ENCODE measurements at places on chromosomes 2 and 18.

GRCh38 chr2:20355131-20355530 lies 4.5 kb upstream of the PUM2 start:
- no peak for DNase-seq

DNA sequence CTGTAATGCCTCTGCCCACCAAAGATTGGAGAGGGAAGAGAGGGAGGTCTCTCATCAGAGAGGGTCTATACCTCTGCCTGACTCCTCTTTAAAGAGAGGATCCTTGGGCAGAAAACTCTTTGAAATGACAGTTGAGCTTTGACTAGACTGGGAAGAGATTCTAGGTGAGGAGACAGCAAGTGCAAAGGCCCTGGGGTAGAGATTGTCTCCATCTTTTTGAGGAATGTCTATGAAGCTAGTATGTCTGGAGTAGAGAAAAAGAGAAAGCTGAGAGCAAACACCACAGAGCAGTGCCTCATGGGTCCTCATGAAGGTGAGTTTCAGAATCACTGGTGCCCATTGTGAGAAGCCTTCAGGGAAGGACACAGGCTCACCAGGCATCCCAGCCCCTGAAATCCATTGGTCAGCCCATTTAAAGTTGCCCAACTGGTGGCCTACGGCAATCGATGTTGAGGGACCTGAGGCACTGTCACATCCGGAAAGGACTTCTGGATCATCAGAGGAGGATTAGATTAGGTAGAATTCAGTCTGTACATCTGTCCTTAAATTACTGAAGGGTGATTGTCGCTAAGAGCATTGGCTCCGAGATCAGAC lies 31.5 kb downstream of the LBH start:
- DNase-seq = no peak

DNA sequence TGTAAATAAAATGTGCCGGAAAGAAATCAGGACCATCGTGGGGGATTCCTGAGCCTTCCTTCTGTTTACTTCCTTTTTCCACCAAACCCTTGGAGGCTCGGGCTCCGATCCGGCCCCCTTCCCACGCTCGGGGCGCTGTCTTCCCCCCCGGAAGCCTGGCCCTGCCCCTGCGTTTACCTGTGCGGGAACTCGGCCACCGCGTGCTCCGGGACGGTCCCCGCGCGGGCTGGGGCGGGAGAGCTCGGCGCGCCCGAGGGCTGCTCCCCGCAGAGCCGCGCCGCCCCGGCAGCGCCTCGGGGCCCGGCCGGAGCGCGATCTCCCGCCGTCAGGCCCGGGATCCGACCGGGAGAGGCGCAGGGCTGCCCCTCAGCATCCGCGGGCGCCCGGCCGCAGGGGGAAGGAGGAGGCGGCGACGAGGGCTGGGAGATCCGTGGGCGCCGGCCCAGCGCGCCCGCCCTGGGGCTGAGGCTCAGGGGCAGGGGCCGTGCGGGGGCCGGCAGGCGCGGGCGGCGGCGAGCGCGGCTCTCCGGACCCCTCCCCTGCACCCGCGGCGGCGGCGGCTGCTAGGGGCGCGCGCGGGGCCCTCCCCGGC lies 435 bp downstream of the ADCY3 start:
- no peak for DNase-seq

- no peak for DNase-seq
Observed at GRCh38 chr2:180938451-180938850, 42.0 kb upstream of the UBE2E3 start.

DNA sequence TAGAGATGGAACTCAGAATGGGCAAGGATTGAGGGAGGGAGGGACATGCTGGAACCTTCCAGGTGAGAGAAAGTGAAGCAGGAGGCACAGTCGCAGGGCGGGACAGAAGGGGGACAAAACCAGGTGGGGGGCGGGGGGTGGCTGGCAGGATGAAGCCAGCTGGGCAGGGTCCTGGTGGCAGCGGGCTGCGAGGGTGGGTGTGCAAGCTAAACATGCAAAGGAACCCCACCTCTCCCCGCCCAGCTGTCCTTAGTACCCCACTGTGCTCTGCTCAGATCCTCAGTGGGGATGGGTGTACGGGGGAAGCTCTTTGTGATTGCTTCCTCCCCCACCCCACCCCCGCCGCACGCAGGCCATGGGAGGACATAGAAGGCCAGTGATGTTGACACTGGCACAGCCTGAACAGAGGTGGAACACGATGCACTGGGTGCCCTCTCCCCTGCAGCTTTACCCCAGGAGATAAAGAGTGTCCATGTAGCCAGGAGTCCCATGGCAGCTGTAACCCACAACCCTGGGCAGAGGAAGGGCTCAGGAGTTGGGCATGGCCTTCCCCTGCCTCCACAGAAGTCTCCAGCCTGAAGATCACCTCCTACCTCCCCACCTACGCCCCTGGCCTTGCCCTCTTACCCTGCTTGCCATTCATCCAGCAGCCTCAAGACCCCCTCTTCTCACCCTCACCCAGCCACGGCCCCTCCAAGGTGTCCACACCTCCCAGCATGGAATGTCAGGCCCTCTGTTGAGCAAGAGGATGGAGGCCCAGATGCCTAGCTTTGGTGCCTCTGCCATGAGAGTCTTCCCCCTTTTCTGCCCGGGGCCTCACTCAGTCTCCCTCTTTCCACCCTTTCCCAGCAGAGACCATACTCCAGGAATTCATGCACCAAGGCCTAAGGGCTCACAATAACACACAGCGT lies 206.6 kb downstream of the ZBTB7C start:
- DNase-seq = no peak

GRCh38 chr2:96550787-96551604 lies 14.4 kb downstream of the ARID5A start:
- no peak for DNase-seq

DNA sequence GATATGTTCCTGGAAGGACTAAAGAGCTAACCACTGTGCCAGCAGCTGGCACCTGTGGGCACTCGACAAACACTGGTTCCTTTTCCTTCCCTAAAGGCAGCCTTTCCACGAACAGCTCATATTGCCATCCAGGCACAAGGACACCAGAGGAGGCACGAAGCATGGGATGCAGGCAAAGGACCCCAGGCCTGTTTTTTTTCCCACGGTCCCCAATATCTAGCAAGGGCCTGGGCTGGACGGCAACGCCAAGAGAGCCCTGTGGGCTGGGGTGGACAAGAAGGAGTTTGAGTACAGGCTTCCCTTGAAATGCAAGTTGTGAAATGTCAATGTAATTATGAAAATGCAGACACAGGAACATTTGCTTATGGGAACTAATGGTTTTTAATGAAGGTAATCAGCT lies 135.9 kb downstream of the CYP26B1 start:
- DNase-seq = no peak

DNA sequence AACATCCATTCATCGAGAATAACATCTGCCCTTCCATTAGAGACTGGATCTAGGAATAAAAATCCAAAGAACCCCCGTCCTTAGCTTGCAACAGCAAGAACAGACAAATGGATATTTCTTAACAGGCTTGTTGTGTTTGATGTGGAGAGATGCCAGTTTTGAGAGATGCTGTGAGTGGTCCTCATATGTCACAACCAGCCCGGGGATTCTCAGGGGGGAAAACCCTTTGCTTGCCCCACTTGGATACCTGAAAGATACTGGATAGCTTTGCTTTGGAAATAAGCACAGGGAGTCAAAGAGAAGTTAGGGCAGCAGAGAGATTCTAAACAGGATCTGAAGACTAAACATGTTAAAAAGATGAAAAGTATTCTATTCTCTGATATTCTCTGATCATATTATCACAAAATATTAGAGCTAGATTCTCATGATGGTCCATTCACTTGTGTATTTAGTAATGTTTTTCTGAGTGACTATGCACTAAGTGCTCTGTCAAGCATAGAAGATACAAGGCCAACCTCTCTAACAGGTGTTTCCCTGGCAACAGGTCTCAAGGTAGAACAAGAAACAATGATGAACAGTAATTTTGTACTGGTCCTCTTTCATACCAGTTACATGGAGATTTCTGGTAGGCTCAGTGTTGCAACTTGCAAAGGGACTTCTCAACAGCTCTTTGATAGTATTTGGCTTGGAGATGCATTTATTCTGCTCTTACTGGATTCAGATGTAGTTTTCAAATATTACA lies 348.2 kb downstream of the MYCN start:
- DNase-seq = no peak

GRCh38 chr2:53505826-53506225 lies 261.8 kb upstream of the CHAC2 start:
- DNase-seq = no peak

GRCh38 chr2:168002021-168002553 lies 245.3 kb downstream of the STK39 start:
- no peak for DNase-seq

- DNase-seq = no peak
Observed at GRCh38 chr2:46683541-46683940, 204.2 kb downstream of the TMEM247 start.

DNA sequence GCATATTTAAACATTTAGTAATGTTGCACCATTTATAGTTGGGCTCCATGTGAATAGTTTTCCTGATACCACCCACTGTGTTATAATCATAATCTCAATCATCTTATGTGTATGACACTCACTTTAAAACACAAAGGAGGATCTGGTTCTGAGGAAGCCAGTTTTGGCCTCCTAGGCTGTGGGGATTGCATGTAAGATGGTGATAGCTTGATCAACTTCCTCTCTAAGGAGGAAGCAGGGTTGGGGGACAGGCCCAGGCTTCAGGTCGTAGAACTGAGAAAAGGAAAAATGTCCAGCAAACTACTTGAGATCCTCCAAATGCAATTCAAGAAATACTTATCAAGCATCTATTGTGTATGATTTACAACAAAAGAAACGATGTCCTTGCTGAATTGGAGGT lies 4.9 kb upstream of the PPM1B start:
- DNase-seq = no peak

- no peak for DNase-seq
Observed at GRCh38 chr2:47876912-47877311, 29.4 kb downstream of the FBXO11 start.

GRCh38 chr18:13450289-13451212 lies 232.0 kb downstream of the LDLRAD4 start:
- no peak for DNase-seq

DNA sequence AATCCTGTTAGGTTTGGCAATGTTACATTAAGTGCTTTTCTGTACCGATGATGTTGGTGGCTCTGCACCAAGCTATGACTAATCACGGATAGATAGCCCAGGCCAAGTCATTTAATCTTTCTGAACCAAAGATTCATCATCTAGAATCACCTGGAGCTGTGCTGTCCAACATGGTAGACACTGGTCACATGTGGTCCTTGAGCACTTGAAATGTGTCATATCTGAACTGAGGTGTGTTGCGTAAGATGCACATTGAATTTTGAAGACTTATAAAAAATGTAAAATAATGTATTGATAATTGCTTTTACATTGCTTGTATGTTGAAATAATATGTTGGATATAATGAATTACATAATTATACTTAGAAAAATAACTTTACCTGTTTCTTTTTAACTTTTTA lies 39.8 kb upstream of the NXPH2 start:
- no peak for DNase-seq

DNA sequence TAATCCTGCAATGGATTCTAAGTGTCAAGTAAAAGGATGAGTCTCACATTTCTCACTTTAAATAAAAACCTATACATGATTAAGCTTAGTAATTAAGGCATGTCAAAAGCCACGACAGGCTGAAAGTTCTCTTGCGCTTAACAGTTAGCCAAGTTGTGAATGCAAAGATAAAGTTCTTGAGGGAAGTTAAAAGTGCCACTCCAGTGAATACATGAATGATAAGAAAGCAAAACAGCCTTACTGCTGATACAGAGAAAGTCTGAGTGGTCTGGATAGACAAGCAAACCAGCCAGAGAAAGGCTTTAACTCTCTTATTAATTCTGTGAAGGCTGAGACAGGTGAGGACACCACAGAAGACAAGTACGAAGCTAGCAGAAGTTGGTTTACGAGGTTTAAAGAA lies 12.7 kb downstream of the THOC1 start:
- DNase-seq = no peak

GRCh38 chr2:152127628-152128027 lies 28.8 kb upstream of the CACNB4 start:
- no peak for DNase-seq

- no peak for DNase-seq
Observed at GRCh38 chr2:26017464-26018183, 16.3 kb upstream of the RAB10 start.

DNA sequence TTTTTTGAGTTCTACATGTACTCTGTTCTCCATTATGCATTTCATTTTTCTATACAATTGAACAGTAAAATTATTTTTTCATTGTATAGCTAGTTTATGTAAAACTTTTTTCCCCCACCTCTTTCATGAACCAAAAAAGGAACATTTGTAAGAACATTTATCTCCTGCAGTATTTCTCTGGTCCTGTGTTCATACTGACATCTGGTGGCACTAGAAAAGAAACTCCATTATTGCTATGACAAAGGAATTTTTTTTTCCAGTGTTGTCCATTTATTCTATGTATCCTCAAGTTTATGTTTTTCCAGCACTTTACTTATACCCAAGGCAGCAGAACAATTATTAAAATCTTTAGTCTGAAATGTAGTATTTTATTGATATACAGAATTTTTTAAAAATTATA lies 27.4 kb upstream of the CHAC2 start:
- no peak for DNase-seq

DNA sequence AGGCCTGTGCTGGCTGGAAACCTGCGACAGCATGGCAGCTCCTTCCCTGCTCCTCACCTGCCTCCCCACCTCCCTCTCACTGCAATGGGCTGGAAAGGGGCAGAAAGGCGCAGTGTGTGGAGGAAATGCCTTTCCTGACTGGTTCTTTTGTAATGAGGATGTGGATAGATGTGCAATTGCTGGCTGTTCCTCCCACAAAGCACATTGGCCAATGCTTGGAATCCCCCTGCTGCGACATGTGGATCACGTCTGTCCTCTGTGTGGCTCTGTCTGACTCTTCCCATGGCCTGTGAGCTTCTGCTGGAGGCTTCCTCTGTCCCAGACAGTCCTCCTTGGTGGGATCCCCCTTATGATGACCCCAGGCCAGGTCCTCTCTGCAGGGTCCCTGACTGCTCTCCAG lies 172.5 kb downstream of the NCK2 start:
- no peak for DNase-seq

DNA sequence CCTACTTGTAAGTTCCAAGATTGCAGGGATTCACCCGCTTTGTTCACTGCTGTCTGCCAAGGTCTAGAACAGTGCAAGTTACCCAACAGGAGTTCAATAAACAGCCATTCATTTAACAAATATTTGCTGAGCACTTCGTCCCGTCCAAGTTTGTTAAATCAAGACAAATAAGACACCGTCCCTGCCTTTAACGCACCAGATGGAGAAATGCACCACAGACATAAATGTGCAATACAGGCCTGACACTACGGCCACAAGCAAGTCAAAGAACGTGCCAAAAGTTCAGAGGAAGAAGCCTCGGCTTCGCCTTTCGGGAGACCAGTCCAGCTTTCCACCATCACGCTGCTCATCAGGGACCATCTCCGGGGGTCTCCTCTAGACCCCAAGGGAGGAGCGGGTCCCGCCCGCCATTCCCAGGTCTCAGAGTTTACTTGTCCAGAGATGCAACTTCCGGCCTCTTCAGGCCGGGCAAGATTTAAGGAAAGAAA lies 429 bp downstream of the C2orf76 start:
- no peak for DNase-seq

DNA sequence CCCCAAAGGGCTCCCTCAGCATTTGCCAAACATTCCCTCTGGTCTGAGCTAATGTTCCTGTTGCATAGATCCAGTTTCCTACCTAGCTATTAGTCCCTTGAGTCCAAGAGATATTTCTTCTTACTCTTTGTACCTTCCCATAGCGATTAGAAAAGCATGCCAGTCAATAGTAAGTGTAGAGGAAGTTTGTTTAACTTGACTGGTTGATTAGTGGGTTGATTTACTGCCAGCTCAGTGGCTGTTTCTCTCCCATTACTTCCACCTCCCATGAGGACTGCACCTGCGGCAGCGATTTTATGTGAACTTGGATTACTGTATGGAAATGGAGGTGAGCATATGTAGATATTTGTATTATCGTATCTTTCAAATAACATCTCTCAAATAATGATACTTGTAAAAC lies 1748.4 kb upstream of the CELF4 start:
- DNase-seq = no peak

Measured in amygdala (tissue), 56 donors.